HepG2 (cell line): ENCODE measurements at places on chromosomes 1 and 21. TPM values are rescaled to one million over a fixed set of nuclear protein-coding genes. Genes with fewer than 3 reads are reported as not detected.
A peak's percentile ranks its signal among the peaks of the same experiment; 100 is the strongest.

DNA sequence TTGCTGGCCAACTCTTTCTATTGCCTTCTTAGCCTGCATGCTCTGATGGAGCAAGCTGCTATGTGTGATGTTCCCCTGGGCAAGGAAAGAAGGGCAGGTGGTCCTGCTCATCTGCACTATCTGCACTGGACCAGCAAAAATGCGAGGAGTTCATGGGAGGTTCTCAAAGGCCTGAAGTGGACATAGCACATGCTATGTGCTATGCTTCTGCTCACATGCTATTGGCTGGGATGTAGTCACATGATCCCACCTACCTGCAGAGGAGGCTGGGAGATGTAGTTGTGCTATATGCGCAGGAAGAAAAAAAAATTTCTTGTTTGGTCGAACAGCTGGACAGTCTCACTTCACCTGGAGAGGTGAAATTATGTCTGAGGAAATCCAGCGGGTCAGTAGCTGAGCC is 587.7 kb downstream of the MATN1 start:
- no peak for DNase-seq

GRCh38 chr21:42423685-42424084 is 20.0 kb downstream of the UBASH3A start:
- DNase-seq, result no peak

GRCh38 chr21:31310750-31311149 is 33.3 kb downstream of the TIAM1 start:
- no peak for DNase-seq

GRCh38 chr1:145997718-145998023 is 1.3 kb upstream of the TXNIP start:
- DNase-seq, result no peak

DNA sequence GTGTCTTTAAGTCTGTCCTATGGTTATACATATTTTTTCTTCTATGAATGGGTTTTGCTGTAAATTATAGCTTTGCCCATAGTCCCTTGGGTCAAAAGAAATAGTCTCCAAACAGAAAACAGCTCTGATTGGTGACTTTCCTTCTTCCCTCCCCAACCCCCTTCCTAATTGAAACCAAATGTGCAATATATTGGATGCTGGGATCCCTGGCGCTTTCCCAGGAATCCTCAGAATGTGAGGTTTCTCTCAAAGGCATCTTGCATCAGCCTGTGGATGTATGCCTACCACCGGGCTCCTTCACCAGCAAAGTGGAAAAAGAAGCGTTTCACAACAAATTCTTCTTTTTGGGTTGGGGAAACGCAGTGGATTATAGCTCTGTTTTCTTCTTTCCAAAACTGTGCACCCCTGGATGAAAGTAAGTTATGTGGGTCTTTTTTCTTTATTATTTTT is at the start of gene DDR2:
DDR2 (plus strand) TSS at position 248 of the 450 bp plus-strand sequence. CDS start 86,600 bp downstream, outside the sequence.
- no peak for DNase-seq

DNA sequence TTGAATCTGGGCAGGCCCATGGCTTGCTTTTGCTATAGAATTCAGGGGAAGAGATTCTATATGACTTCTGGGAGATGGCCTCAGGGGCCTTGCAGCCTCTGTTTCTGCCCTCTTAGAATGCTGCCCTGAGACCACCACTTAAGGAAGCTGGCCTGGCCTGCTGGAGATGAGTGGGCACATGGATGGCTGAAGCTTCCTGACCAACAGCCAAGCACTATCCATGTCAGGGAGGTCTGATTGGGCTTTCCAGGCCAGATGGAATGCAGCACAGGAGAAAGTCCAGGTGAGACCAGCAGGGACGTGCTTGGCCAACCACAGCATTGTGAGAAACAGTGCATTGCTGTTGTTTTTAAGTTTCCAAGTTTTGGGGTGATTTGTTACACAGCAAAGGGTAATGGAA is 308.1 kb downstream of the PTPRU start:
- no peak for DNase-seq

DNA sequence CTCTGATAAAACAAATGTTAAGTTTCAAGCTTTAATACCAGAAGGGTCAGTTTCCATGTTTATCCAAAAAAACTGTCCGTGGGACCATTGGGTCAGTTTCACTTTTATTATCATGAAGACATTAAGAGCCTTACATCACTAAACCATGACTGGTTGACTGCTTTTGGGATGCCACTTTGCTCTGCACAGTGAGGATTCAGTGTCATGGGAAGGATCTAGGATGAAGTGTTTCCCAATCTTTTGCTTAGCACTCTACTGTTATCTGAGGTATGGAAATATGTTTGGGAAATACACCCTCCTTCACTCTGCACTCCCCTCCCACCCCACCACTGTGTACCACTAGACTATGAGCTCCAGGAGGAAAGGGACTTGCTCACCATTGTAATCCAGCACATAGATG is 16.3 kb downstream of the RPS6KC1 start:
- DNase-seq, result no peak

KLF17 gene
- not detected in 2 replicates for total RNA-seq

- DNase-seq, result no peak
Measured at GRCh38 chr1:168504064-168504837, 39.5 kb downstream of the XCL2 start.

PLA2G2F gene
- not detected in 2 replicates for total RNA-seq

DNA sequence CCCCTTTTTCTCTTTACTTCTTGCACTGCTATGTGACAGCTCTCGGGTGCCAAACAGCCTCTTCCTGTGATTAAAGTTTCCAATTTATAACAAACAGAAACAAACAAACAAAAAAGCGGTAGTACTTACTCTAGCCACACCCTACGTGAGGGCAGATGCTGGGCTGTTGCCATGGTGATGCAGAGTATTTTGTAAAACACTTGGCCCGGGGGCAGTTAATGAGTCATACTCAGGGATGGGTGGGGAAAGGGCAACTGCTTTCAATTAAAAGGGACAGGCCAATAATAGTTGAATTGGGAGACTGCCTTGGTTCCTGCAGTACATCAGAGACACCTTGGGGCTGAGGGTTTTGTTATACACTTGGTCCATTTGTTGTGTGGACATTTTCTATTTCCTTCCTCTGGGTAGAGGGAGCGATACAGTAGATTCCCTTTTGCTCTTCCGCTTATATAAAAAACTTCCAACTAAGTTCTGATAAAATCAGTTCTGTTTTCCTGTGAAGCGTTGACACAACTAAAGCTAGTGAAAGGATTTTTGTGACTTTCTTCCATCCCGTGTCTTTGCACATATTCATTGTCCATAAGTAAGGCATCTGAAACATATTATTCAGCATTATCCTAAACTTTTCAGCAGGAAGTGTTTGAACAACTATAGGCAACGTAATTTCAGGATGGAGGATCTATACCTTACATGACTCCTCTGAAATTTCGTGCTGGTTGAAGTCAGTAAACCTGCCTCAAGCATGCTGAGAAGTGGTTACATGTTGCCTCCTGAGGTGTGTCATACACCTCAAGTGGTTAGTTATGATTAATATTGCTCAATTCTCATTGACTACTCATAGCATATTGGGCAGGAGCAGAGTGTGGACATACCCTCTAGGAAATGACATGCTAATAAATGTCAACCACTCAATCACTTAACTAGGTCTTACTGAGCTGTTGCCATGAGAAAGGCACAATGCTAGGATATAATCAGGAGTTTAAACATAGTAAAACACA is 36.7 kb upstream of the THEM4 start:
- peak; percentile 20 for DNase-seq

DNA sequence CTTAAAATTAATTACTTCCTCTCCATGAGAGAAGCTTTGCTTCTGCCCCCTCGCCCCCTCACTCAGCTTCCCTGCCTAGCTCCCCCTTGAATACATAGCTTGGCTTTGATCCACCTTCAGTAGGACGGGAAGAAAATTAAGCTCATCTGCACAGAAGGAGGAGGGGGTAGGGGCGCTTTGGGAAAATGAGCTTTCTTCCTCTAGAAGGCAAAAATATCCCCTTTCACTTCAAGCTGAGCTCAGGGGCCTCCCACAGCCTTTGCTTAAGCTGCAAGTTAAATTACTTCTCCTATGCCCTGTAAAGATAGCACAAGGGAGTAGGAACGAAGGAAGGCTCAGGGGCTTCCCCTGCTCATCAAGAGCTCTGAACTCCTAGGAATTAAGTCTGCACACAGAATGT is 65.2 kb upstream of the GOLT1A start:
- DNase-seq, result no peak

DNA sequence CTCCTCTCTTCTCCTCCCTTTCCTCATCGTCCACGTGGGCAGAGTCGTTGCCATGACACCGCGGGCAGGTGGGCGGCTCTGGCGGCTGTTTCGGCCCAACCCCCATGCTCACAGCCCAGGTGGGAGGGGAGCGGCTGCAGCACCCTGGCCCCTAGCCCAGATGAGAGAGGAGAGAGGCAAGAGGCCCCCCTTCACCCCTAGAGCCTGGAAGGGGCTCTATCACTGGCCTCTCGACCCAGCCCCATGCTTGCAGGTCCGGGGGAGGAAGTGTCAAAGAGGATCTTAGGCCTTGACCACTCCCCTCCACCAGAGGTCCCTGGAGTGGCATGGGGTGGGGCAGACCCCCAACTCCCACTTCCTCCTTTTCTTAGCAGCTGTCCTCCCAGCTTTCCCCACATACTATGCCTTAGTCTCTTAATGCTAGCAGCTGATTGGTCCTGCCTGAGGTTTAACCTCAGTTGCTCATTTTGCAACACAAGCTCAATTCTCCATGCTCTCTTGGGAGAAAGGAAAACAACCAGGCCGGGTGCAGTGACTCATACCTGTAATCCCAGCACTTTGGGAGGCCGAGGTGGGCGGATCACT is 10.4 kb downstream of the DLGAP3 start:
- DNase-seq, result no peak

SV2A gene
- total RNA-seq, result 0.45 and 0.84 TPM in 2 replicates

DNA sequence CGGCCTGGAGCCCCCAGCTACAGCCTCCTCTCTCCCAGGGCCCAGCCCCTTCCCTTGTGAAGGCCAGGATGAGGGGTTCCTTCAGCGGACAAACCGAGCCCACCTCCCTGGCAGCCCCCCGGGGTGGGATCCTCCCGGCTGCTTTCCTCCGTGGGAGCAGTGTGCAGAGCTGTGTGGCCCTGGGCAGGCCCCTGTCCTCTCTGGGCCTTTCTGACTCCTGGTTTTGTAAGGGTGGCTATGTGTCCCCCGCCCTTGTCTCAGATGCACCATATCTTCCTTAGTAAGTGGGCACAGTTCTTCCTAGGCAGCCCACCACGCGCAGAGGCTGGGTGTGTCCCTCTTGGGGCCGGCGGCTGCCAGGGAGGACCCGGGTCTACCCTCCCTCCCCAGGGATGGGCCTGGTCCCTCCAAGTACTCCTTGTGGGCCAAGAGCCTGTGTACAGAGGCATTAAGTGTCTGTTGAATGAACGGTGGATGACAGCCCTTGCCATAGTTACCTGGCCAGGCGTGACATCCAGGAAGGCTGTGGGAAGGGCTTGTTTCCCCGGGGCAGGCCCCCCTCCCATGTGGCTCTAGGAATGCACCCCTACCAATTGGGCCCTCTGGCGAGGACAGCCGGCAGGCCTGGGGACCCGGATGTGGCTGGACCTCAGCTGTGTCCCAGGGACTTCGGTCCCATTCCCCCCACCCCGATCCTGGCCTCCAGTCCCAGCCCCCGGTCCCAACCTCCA is 3.8 kb downstream of the SMIM1 start:
- no peak for DNase-seq

DNA sequence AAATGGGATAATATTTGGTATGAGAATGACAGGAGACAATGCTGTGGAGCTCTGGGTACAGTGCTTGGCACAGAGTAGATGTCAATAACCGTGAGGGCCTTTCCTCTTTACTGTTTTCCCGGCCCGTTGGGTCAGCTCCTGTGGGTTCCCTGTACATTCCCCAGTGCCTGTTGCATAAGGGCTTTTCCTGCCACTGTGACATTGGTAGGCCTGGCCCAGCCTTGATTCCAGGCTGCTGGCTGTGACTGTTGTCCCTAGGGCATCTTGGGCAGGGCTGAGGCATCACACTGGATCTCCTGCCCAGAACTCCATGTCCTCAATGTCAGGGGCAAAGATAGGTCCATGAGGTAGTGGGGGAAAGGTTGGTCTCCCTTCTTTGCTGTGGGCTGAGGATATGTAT is 25.8 kb upstream of the MYCL start:
- DNase-seq, result no peak

DNA sequence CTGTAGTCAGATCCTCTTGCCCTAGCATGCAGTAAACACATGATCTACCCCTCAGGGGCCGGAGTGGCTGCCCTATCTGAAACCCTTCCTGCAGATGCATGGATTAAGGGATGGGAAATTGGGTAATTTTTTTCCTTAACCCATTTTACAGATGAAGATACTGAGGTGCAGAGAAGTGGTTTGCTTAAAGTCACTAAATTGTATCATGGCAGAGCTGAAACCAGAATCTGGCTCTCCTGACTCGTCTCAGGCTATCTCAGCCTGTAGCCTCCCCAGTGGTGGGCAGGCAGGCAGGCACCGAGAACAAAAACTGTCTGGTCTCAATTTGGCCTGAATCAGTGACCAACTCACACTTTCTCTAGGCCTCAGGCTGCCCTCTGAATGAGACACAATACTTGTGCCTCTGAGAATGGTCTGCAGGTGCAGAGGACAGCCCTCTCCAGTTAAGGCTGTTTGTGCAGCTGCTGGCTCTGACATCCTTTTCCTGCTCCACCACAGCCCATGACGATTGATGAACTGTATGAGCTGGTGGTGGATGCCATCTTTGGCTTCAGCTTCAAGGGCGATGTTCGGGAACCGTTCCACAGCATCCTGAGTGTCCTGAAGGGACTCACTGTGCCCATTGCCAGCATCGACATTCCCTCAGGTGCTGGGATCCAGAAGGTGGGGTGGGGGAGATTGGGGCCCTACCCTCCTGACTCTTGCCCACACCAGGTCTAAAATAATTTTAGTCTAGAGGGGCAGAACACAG is 1.5 kb downstream of the NAXE start:
- no peak for DNase-seq

IFFO2 gene
- 16.3 and 16.7 TPM in 2 replicates for total RNA-seq

GRCh38 chr1:15358565-15359133 is 51.0 kb upstream of the EFHD2 start:
- no peak for DNase-seq

DNA sequence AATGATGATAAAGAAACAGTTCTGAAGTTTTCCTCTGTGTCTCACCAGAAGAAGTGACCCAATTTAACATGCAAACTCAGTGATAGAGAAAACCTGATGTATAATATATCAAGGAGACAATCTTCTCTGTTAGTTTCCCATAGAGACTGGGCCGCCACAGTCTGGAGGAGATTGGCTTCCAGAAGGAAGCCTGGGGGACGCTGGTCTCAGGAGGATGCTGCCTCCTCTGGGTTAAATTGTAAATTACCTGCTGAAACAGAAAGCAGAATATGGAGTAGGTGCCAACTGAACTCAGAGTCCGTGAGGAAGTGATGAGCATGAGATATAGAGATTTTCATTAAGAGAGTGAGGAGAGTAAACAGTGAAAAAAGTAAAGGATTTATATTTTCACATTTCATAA is 15.8 kb downstream of the OR14I1 start:
- DNase-seq, result no peak

DNA sequence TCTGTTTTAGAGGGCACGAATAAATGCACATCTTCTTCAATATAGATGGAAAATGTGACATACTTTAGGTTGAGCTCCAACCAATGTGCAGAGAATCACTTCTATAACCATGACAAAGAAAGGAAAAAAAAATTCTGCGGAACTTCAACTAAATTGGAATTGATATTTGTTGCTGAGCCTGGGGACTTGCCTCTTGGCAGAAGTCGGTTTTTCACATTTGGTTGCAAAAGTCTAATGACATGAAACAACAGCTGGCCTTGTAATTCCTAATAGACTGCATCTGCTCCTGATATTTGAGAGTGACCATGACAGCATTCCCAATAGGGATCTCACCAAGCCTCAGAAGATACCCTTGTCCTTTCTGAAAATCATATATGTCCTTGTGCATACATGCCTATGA is 112.8 kb downstream of the PRRX1 start:
- DNase-seq, result no peak

GRCh38 chr1:70284366-70284765 is 63.2 kb downstream of the SRSF11 start:
- DNase-seq, result no peak

GRCh38 chr1:230823426-230823825 is 44.9 kb downstream of the C1orf198 start:
- DNase-seq, result no peak
